ENCODE measurements at places on chromosomes 7 and 10.

DNA sequence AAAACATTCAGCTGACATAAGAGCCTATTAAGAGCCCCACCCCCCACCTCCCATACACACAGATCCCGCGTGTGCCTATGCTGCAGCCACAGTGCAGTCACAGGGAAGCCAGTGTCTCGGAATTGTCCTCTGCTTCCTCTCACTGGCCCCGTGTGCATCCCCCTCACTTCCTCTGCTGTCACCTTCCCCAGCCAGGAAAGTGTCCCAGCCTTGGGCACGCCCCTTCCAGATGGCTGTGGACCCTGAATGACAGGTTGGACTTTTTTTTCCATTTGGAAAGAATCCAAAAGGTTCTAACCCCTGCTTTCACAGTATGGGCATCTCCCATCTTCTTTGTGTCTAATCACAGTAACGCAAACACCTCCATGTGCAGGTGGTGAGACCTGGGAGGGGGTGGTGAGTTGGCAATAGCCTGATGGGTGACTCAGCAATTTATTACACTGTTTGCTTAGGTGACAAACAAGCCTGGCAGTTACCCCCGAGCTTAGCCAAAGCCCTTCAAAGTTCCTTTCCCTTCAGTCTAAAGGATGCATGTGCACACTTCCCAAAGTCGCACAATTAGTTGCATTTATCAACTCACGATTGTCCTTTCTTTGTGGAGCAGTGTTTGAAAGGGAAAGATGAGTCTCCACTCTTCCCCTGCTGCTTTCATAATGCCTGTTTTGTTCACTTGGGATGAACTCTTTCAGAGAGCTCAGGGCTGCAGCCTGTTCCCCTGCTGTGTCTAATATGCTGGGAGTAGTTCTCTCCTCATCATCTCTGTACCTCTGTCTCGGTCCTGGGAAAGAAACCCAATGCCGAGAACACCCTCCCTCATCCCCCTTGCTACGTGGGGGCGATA is 67.5 kb upstream of the EFCAB10 start:
- no peak for DNase-seq

- no peak for DNase-seq
Measured at GRCh38 chr7:135775230-135775629, 26.6 kb upstream of the FAM180A start.

DNA sequence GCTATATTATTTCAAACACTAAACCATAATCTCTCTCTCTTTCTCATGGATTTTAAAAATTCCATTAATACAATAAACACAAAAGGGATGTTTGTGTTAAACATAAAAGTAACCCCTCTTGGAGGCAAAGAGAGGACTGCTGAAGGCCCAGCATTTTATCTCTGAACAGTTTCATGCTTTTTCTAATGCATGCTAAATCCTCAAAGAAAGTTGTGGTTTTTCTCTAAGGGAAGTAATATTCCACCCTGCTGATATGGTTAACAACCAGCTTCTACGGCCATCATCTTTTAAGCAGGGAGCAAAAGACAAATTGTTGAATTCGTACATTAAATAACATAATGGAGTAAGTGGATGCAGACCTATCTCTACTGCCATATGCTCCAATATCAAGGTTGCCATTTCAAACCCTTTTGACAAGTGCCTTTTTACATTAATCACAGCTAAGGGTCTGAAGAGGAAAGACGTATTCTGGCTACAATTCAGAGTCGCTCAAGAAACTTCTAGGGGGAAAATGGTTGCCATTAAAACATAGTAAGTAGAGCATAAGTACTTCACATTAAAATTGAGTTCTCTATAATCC is 103.1 kb downstream of the SLC25A13 start:
- DNase-seq, result no peak

DNA sequence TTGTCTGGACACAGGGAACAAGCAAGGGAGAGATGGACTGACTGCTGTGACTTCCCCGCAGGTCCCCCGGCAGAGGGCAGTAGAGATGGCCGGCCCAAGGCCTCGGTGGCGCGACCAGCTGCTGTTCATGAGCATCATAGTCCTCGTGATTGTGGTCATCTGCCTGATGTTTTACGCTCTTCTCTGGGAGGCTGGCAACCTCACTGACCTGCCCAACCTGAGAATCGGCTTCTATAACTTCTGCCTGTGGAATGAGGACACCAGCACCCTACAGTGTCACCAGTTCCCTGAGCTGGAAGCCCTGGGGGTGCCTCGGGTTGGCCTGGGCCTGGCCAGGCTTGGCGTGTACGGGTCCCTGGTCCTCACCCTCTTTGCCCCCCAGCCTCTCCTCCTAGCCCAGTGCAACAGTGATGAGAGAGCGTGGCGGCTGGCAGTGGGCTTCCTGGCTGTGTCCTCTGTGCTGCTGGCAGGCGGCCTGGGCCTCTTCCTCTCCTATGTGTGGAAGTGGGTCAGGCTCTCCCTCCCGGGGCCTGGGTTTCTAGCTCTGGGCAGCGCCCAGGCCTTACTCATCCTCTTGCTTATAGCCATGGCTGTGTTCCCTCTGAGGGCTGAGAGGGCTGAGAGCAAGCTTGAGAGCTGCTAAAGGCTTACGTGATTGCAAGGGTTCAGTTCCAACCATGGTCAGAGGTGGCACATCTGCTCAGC is 6.0 kb downstream of the CYREN start:
- no peak for DNase-seq

DNA sequence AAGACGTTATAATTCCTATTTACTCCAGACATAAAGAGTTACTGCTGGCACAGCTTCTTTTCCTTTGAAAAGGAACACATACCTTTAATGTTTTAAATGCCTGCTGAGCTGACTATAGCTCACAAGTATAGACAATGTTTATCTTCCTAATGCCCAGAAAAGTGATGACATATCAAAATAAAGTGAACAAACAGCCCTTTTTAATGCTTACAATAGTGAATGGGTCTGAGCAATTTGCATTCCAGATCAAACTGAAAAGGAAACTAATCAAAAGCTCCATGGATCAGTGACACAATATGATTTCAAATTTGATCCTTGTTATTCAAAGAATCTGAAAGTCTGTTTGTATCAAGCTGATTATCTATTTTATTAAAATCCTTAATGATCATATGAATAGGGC is 233.6 kb upstream of the SEMA3E start:
- DNase-seq, result no peak

DNA sequence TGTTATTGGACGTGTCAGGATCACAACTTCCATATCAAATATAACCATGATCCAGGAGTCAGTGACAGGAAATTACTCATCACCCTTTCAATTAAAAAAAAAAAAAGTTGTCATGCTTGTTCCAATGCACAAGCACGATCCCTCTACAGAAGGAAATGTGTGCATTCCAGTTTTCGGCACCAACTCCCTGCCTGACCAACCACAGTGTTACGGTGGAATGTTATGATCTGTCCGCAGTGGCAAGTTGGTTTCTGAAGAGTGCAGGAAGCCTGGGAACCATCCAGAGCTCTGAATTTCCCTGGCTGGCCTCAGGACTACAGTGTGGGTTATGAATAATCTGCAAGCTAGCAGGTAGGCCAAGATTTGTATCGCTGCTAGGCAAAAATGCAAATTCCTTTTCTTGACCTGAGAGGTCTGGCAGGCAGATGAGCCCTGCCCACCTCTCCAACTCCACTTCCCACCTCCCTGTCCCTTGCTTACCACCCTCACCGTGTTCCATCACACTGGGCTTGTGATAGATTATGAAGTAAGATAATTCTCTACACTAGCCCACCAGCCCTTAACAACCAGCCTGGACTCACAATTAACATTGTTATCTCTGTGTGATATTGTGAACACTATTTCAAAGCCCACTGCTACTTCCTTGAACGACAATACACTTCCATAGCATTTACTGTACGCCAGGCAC is 20.4 kb downstream of the FRMPD2 start:
- no peak for DNase-seq

DNA sequence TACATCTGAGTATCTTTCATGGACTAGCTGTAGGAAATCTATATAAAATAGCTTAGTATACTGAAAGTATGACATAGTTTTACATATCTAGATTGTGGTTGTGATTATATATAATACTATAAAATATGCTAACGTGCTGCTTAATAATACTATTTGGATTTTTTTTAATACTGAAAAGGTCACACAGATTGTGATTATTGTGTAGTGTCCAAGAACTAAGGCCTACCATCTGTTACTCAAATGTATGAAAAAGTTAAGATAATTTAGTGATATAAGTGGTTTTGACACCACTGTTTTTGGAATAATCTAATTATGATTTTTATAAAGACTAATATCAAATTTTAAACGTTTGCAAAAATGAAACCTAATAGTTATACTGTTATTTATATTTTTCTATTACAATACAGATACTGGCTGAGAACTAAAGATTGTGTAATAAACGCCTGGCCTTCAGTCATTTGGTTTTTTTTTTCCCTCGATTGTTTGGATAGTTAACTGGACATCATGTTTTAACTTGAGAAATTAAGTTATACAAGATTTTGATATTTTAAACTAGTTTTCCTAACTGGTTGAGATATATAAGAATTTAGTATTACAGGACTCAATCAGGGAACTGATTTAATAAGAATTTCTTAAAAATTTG is 12.6 kb downstream of the PTEN start:
- no peak for DNase-seq

GRCh38 chr10:964988-965417 is 23.2 kb upstream of the GTPBP4 start:
- DNase-seq, result no peak

- DNase-seq, result no peak
Measured at GRCh38 chr10:85043207-85043606, 714.8 kb downstream of the CCSER2 start.

DNA sequence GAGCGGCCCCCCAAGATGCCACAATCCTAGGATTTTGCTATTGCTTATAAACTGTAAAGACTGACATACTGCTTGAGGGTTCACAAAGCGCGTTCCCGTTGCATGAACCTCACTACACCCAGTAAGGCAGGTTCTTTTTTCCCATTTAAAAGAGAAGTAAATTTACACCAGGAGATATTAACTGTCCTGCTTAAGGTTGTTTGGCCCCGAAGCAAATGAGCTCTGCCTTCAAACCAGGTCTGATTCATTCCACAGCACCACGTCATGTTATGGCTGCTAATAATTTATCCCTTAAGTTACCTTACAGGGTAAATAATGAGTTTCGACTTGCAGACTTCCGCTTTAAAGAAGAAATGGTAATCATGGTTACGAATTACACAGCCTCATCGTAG is 559 bp upstream of the FKBP14 start:
- no peak for DNase-seq

DNA sequence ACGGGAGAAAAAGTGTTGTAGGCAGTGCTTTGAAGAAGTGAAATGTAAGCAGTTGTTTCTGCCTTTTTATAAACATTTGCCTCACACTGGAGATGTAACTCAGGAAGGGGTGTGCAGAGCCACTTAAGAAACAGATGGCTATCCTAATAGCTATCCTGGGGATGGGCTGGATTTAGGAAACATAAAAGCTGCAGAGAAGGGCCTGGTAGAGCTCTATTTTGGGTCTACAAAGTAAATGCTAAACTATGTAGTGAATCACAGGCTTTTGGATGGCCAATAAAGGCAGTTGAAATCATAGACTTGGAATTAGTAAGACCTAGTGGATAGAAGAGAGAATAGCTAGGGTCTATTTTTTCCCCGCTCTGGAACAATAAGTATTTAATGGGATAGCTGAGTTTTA is 79.9 kb upstream of the AGR3 start:
- DNase-seq, result no peak

- DNase-seq, result no peak
Measured at GRCh38 chr7:107111196-107111595, 57.6 kb upstream of the HBP1 start.

GRCh38 chr7:27560706-27561235 is 101.9 kb downstream of the HIBADH start:
- no peak for DNase-seq

- no peak for DNase-seq
Measured at GRCh38 chr10:88346144-88346977, 236.8 kb downstream of the RNLS start.

DNA sequence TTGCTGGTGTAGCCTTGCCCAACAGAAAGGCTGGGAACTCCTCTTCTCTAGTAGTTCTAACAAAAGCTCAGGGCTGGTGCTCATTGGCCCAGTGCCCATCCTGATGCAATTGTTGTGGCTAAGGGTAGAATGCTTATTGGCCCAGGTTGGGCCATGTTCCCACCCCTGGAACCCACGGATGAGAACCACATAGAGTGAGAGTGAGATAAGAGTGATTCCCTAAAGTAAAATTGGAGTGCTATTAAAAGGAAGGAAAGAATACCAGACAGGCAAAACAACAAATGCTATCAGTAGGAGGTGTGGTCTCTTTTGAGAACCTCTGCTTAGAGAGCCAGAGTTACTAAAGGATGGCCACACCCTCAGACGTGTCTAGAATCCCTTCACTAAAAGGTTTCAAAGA is 49.2 kb downstream of the LGI1 start:
- no peak for DNase-seq

DNA sequence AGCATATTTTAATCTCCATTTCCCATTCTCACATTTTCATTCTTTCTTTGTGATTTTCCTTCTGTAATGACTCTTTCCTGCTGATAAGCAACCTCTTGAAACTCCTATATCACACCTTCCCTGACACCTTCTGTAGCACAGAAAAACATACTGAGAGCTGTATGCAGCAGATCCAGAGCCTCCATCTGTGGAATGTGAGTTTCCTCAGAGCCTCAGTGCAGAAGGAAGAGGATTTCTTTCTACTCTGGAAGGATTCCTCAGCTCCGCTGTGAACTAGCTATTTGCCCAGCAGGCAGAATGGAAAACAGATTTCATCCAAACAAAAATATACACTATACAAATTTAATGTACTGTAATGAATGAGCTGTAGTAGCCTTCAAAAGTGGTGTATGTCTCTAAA is 841.3 kb upstream of the ZWINT start:
- no peak for DNase-seq
